ENCODE measurements at places on chromosomes 5 and 9. TPM values are rescaled to one million over a fixed set of nuclear protein-coding genes. Genes with fewer than 3 reads are reported as not detected.

GRCh38 chr5:107302441-107302840 lies 368.3 kb downstream of the EFNA5 start:
- no peak for DNase-seq

- DNase-seq: peak; percentile 95
Observed at GRCh38 chr5:149656576-149657182, 73.4 kb upstream of the PPARGC1B start.

DNA sequence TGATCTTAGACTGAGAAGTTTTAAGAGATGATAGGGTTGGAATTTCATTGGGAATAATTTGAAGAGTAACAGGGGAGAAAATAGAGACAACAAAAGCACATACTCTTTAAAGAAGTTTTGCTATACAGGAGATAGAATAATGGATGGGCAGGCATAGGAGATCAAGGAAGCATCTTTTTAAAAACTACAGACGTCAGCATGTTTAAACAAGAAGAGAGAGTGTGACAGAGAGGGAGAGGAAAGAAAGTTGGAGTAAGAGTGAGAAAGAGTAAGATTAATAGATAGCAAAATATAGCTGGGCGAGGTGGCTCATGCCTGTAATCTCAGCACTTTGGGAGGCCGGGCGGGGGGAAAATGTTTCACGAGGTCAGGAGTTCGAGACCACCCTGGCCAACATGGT lies 5.3 kb upstream of the LVRN start:
- no peak for DNase-seq

GRCh38 chr9:126435105-126435504 lies 108.5 kb downstream of the MVB12B start:
- DNase-seq: no peak

- DNase-seq: no peak
Observed at GRCh38 chr5:95864944-95865504, 42.5 kb upstream of the GLRX start.

GRCh38 chr5:139903795-139904565 lies 108.4 kb downstream of the PSD2 start:
- DNase-seq: no peak

DNA sequence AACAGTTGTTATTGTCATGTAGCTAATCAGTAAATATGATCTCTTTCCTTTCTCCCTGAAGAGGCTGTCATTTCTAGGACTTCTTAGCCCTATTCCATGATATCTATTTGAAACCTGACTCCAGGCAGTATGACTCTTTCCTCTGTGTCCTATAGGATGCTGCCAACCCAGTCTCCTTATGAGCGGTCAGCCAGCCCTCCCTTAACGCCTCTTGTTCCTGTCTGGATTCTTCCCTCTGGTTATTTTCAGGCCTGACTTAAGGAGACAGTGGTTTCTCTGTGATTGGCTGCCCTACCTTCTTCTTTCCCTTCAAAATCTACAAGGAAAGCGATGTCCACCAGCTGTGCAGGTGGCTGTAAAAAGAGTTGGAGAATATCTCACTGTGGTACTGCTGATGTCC lies 19.4 kb upstream of the C5orf63 start:
- no peak for DNase-seq

DNA sequence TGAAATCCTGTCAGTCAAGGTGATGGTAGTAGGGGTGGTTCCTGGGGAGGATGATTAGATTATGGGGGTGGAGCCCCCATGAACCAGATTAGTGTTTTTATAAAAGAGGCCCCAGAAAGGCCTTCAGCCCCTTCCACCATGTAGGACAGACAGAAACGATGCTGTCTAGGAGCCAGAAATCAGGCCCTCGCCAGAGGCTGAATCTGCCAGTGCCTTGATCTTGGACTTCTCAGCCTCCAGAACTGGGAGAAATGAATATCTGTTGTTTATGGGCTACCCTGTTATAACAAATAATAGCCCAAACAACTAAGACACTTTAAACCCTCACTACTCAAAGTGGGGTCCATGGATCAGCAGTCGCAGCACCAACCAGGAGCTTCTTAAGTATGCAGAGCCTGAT lies 20.2 kb upstream of the FOXB2 start:
- DNase-seq: peak; percentile 17

DNA sequence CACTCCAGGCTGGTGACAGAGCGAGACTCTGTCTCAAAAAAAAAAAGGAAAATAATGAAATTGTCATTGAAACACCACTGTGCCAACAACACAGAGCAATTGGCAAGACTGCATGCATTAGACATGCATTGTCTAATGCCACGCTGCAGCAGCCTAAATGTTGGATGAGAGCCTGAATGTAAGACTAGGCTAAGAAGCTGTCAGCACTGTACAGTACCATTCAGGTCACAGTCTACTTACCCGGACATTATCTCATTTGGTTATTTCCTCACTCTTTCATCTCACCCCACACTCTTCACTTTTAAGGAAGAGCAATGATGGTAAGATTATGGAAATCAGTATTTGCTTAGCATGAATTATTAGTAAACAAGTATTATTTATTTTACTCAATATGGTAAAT lies 31.3 kb upstream of the PPP2CA start:
- no peak for DNase-seq

- no peak for DNase-seq
Observed at GRCh38 chr5:110371725-110372041, 354.8 kb downstream of the TMEM232 start.

DNA sequence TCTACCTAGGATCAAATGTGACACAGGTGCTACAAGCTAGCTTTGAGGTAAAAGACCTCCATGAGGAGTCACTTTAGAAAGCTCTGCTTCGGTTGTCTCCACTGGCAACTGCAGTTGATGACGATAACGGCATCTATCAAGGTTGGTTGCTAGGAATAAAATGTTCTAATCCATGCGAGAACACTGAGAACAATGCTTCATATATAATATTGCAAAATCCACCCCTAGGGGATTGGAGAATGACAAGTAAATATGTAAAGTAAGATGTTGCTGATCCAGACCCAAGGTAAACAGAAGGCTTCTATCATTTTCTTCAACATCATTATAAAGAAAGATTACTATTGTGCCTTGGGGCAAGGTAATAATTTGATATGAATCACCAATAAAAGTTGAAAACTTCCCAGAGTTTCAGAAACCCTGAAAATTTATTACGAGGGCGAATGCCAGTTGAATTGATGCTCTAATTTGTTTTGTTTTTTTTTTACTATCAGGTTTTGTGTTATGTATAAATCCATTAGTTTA lies 1003.4 kb downstream of the CDH18 start:
- no peak for DNase-seq

DNA sequence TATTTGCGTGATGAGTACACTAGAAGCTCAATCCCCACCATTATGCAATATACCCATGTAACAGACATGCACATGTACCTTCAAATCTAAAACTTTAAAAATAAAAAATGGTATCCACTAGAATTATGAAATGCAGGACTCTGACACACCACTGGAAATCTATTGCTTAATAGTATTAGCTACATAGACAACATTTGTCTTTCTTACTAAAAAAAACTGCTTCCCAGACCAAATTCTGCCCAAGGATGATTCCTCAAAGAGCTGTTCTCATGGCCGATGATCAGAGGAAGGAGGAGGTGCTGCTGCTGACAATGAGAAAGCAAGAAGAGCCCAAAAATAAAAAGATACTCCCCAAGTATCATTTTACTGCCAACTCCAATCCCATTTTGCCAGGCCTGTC lies 67.2 kb downstream of the TTC39B start:
- DNase-seq: no peak

- DNase-seq: no peak
Observed at GRCh38 chr5:116543501-116543900, 31.1 kb downstream of the SEMA6A start.

DNA sequence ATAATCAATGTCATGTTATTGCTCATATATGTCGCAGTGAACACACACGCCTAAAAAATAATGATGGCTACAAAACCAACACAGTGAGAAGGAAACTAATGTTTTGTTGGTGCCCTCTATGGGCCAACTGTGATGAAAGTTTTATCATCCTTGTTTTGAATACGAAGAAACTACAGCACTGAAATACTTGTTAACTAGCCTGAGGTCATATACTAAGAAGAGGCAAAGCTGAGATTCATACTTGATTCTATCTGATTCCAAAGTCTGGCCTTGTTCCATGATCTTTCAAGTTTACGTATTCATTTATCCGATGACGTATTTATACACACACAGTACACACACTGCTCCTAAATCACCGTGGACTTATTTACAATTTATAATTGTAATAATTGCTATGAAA lies 16.1 kb upstream of the DRD1 start:
- DNase-seq: no peak

DNA sequence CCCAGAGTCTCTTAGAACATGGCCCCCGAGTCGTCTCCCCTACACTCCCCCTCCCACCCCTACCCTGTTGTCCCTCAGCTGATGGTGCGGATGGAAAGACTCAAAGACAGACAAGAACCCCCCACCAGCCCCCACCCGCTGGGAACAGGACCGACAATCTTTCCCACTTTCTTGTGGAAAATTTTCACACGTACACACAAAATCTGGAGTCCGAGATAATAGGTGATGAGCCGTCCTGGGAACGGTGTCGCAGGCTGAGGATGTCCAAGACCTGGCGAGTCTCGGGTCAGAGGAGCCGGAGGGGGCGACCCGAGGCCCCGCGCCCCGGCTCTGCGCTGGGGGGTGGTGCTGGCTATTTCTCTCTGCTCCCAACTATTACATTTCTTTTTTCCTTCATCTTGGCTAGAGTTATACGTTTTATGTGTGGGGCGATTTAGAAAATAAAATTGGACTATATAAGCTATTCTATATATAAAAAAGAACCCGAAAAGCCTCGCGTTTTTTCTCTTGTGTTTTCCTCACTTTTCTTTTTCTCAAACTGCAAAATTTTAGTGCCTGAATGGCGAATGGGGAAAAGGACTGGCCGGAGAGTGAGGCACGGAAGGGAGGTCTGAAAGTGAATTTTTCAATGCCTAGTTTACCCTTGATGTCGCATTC lies 188.8 kb downstream of the MEF2C start:
- no peak for DNase-seq

GRCh38 chr9:128405780-128406171 lies 14.9 kb upstream of the CERCAM start:
- DNase-seq: no peak

- DNase-seq: no peak
Observed at GRCh38 chr5:55911784-55912653, 60.9 kb downstream of the IL31RA start.

DNA sequence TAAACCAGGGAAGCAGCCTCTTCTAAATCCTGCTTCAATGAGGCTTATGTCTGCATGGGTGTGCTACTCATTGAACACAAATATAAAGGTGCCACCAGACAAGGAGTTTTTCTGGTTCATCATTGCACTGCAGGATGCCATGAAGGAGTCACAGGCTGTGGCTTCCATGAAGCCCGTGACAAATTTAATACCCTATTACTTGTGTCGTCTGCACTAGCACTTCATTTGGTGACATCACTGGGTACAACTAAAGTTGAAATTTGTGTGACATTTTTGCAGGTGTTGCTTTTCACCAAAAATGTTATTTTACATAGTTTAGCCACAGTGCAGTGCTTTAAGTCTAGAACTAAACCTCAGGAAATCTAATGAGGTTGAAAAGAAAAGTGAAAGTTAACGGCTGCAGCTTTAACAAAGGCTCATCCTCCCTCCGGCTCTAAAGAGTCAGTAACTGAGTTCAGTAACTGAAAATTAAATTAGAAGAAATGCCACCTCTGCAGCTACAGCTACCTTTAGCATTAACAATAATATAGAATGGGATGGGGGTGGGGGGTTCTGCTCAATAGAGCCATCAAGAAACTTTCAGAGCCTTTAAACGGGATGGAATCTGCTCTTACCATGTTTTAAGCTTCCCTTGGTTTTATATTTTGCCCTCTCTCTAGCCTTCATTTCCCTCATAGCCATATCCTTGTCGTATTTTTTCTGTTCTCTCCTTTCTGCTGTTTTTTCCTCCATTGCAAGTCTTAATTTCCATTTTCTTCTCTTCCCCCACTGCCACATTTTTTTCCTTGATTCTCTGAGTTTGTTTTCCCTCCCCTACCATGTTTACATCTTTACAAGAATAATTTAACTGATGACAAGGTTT lies 233.8 kb upstream of the TMEM161B start:
- DNase-seq: no peak

DNA sequence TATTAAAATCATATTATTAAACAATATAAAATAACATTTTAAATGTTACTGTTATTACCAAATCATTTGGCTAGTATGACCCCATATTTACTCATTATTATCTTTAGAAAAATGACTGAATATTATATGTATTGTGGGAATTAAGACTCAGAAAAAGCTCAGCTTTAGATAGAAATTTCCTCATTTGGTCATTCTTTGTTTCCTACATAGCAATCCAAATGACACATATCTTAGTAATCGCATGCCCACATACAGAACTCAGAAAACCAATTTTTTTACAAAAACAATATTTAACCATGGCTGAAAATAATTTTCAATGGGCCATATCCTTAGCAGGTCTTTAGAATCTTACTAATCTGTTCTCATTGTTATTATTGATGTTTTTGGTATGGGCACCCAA lies 53.8 kb upstream of the TSLP start:
- DNase-seq: no peak

DNA sequence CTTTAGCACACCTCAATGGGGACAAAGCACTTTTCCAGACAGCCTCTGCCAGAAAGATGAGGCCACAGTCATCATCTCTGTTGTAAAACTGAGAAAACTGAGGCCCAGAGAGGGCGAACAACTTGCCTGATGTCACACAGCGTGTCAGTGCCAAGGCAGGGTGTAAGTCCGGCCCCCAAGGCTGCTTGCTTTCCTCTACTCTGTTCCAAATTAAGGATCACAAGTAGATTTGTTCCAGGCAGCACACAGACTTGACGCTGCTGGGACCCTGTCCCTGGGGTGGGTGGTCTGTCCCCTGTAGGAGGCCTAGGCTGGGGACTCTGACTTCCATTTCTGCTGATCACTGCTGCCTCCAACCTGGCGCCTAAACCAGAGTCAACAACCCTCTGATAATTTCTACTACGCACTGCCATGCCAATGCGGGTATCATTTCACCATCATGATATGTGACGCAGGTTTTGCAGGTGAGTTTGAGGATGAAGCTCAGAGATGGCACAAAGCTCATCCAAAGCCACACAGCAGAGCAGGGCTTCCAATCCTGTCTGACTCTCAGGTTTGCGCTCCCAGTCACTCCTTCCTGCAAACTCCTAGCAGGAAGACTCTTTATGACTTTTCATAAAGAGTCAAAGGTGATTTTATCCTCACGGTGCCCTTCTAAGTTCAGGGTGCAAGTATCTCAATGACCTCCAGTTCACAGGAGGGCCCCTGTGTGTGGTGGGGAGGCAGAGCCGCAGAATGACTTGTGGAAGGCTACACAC lies 13.5 kb upstream of the RALGDS start:
- DNase-seq: no peak

- DNase-seq: no peak
Observed at GRCh38 chr9:91843623-91844148, 106.3 kb downstream of the ROR2 start.

SLC34A1 gene
- total RNA-seq: not detected

SUSD3 gene
- total RNA-seq: 6.2 TPM

TMEM250 gene
- 34.9 TPM for total RNA-seq
